ENCODE measurements at places on chromosomes 6 and 20.
A peak's percentile ranks its signal among the peaks of the same experiment; 100 is the strongest.

- DNase-seq = no peak
Measured at GRCh38 chr20:13105864-13106457, 97.2 kb downstream of the SPTLC3 start.

- peak; percentile 34 for DNase-seq
Measured at GRCh38 chr6:52362443-52363227, 684 bp downstream of the PAQR8 start.

DNA sequence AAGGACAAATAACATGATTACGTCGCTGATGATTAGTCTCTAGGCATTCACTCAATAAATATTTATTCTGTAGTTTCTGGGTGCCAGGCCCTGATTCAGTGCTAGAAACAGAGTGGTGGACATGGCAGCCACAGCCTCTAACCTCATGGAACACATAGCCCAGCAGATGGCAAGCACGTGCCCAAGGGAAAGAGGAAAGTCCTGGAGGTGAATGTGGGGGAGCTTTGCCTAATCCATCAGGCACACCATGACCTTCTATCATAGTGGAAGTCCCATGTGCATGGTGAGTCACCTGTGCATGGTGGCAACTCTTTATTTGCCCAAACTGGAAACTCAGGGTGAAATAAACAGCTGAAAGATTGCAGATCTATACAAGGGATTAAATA is 143.0 kb upstream of the TNFAIP3 start:
- DNase-seq = no peak

GRCh38 chr20:13563854-13564253 is 74.9 kb downstream of the TASP1 start:
- no peak for DNase-seq

DNA sequence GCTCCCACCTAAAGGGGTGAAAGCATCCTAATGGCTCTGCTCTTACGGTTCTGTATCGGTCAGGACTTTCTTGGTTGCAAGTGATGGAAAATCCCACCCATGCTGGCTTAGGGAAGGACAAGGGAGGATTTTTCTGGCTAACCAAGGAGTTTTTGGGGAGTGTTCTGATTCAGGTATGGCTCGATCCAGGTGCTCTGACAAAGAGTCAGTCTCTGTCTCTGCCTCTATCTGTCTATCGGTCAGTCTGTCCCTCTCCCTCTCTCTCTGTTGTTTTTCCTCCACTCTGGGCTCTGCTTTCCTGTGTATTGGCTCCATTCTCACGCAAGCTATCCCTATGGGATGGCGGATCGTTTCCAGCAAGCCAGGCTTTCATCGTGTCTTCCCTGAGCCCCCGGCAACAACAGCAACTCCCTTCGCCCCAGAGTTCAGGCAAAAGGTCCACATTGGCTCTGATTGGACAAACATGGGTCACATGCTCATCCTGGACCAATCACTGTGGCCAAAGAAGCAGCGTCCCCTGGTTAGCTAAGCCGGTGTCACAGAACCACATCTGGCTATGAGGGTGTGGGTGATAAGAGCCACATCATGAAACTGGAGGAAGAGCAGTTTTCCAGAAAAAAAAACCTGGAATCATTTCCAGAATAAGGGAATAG is 160.3 kb downstream of the BMP7 start:
- no peak for DNase-seq
